Kasumi-1 (cell line): ENCODE measurements at places on chromosomes 13 and 19.

GRCh38 chr19:34580408-34580807 lies 96.6 kb downstream of the SCGB2B2 start:
- DNase-seq: no peak

DNA sequence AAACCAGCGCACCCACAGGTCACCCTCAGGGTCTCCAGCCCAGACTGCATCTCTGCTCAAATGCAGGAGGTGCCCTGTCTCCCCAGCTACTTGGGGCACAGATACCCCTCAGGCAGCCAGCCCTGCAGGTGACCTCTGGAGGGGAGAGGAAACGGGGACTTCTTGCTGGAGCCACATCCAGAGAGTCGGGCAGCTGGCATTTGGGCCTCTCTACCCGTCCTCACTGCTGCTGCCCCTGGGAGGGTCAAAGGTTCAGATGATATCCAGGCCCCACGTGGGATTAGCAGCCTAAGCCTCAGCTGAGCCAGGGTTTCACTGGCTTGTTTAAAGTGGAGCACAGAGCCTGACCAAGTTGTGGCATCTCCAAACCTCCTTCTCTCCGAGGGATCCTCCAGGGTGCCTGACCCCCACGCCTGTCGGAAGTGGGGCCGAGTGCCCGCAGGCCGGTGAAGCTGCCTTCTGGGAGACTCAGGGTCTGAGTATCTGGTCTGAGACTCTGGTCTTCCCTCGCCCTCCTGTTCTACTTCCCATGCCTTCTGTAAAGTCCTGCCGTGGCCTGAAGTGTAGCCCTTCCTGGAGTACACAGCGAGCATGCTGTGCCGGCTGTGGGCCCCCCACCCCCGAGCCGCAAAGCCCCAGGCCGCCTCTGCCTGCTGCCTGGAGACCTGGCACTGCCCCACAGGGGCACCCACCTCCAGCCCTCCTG lies 2.1 kb downstream of the RASA3 start:
- no peak for DNase-seq

GRCh38 chr19:29763196-29763595 lies 48.1 kb upstream of the C19orf12 start:
- DNase-seq: no peak

DNA sequence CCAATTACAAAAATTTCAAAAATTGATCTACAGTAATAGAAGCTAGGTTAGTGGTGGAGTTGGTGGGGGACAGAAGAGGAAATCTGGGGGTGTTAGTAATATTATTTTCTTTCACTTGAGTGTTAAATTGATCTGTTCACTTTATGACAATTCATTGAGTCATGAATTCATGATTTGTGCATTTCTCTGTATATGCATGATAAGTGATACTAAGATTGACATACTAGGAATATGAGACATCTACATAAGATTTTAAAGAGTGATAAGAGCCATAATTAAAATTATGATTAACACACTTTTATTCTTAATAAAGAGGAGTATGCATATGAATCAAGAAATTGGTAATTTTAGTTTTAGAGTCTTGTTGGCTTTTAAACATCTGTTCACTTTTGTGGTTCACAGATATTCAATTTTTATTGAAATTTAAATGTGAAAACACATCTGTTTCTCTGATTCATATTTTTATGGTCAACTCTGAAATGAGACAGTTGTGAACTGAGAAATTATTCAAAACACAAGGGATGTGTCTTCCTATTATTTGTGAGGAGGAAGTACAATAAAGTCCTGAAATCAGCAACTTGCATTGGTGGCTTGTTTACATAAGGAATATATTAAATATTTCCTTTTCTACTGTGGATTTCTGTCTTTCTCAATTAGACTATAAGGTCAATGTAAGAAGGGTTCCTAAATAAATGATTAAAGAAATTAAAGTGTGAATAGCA lies 196.5 kb downstream of the ITGBL1 start:
- no peak for DNase-seq

GRCh38 chr19:37983153-37983552 lies 76.1 kb downstream of the SIPA1L3 start:
- no peak for DNase-seq

GRCh38 chr13:47794963-47795362 lies 206.1 kb downstream of the SUCLA2 start:
- DNase-seq: peak; percentile 20

GRCh38 chr19:33894787-33895186 lies 98.1 kb downstream of the KCTD15 start:
- no peak for DNase-seq
